ENCODE measurements at places on chromosomes 5 and 9.

DNA sequence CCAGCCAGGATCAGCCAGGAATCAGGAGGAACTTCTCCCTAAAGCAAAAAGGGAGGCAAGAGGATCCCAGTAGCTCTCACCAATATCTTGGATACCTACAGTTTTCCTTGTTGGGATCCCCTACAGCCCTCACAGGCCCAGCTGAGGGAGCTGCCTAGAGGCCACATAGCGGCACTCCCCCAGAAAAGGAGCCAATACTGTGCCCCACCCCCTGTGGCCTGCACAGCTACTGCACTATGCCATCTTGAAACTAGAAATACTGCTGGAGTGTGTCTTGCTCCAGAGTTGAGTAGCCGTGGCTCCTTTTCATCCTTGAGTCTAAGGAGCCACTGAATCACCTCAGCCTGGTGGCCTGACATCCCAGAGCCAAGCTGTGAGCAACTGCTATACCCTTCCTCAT lies 22.3 kb upstream of the TRPM6 start:
- no peak for DNase-seq

DNA sequence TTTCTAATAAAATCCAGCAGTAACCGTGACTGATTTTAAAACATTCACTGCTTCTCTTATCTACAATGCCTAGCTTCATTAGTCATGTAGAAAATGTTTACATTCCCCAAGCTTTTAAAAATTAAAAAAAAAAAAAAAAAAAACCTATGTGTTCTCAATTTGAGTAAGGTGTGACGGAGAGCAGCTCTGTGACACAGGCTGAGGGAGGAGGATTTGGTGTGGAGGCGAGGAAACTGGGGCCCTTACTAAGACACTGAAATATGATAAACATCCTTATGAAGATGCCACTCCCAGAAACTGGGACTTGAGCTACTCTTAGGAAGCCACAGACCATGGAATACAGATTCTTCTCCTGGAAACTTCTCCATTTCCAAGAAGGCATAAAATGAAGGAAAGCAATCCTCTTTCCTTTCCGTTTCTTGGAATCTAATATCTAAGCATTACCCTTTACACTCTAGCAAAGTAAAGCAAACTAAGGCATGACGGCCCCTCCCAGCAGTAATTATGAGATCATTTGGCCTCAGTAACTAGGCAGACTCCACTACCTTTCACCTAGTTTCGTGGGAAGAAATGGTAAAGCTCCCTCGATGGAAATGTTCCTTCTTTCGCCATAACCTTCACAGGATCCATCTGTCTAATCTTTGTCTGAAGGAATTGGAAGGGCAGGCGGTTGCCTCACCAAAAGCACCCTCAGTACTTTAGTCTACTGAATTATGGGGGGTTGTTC lies 23.5 kb downstream of the GRAMD2B start:
- DNase-seq = no peak

GRCh38 chr9:103802068-103802467 lies 292.0 kb upstream of the SMC2 start:
- DNase-seq = no peak

GRCh38 chr5:135501965-135502364 lies 33.8 kb downstream of the NEUROG1 start:
- no peak for DNase-seq

- no peak for DNase-seq
These were observed 10.0 kb downstream of the OTULINL start for GRCh38 chr5:14591548-14591947.

DNA sequence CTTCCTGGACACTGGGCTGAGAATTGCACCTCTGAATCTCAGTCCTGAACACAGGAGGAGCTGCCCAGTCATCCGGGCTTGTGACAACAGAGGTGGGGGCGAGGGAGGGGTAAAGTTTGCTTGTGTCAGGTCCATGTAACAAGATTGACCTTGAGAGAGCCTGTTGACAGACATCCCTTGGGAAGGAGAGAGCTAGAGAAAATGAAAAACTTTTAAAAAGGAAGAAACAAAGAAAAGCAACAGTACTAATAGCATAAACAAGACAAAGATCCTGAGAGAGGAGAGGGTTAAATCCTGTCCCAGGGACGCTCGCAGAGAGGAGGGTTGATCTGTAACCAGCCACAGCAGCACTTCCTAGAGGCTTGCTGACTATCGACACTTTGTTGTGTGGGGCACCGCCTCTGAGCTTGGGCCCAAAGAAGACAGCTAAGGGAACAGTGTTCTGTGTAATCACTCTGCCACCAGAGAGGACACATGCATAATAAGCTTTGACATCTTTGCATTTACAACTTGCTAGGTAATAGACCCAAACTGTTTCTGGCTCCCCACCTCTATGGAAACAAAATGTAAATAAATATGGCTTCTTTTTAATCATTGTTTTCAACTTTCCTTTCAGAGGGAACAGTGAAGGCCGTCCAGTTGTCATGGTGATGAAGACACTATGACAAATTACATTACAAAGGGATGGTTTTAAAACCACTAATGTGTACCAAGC lies 363.7 kb downstream of the CSNK1G3 start:
- no peak for DNase-seq
